Esophagus mucosa (tissue), 1 donor: ENCODE measurements at places on chromosomes 4 and X.

- no peak for ATAC-seq
Observed at GRCh38 chrX:81215685-81216084, 13.8 kb downstream of the SH3BGRL start.

- peak; percentile 98 for ATAC-seq
Observed at GRCh38 chrX:2690856-2691542, at the start of gene CD99. CD99 (plus strand) TSS chrX:2691295; CDS start chrX:2691361, 66 bp downstream.

GRCh38 chr4:83356899-83357661 lies 22.4 kb upstream of the HPSE start:
- peak; percentile 71 for ATAC-seq

DNA sequence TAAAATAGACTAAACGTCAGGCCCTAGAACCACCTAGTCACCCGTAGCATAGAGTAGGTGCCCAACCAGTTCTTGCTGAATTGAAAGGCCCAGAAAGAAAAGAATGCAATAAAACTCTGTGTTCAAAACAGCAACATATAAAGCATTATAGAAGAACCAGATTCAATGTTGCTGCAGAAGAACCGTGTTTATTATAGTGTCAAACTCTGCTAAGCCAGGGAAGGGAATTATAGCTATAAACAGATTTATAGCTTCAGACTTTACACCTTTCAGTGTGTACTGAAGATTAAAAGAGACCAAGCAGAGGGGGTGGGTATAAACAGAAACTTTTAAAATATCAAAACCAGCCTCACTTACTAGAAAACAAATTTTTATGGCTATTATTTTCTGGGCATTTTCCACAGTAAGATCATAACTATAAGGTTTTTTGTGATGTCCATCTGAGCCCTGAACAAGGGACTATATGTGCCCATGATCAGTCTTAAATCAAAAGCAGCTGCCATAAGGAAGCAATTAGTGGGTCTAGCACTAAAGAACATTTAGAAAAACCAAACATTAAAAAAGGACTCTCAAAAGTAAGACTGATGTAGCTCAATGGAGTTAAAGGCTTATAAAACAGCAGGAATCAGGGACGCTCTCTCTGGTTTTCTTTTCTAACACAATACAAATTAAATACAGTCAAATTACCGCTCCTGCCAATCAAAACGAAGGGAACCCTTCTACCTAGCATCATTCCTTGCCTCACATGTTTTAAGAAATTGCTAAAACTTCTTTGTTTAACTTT lies 219.7 kb upstream of the ETNPPL start:
- ATAC-seq: no peak

GRCh38 chr4:108596344-108596743 lies 24.0 kb upstream of the RPL34 start:
- ATAC-seq: no peak

GRCh38 chr4:154618708-154619315 lies 6.4 kb upstream of the FGG start:
- peak; percentile 54 for ATAC-seq

- ATAC-seq: no peak
Observed at GRCh38 chrX:149987613-149988012, 49.3 kb upstream of the EOLA2 start.

DNA sequence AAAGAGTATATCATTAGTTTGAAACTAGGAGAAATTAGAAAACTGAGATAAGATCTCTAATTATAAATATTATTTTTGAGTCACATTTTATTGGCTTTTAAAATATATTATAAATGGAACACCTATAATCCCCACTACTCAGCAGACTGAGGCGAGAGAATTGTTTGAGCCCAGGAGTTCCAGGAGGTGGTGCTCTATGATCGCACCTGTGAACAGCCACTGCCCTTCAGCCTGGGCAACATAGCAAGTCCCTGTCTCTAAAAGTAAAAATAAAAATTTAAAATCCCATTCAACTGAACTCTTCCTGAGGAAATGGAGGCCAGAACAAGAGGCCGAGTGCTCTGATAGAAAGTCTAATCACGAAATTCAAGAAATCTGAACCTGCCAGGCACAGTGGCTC lies 6.3 kb upstream of the C4orf36 start:
- ATAC-seq: no peak

- ATAC-seq: no peak
Observed at GRCh38 chr4:26317766-26318165, 3.0 kb upstream of the RBPJ start.

GRCh38 chr4:137360761-137361160 lies 171.5 kb downstream of the PCDH18 start:
- ATAC-seq: no peak

DNA sequence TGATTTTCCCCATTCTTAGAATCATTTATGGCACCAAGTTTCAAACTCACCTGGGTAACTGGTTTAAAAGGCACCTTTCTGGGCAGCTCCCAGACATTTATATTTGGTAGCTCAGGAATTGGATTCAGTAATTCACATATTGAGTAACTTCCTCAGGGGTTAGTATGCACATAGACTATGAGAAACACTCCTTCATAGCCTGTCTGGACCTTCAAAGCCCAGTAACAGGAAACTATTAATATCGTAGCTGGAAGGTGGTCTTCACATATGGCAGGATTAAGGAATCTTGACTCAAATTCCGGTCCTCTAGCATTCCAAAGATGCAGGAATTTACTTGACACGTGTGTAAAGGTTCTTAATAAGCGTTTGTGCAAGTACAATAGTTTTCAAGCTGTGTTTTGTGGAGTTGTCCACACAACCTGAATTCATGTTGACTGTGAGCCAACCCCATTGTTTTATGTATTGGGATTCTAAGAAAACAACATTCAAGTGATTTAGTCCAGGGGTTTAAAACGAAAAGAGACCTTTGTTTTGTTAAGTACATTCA lies 78.4 kb downstream of the PLS3 start:
- no peak for ATAC-seq

- ATAC-seq: no peak
Observed at GRCh38 chr4:120829113-120829831, 93.3 kb downstream of the PRDM5 start.

DNA sequence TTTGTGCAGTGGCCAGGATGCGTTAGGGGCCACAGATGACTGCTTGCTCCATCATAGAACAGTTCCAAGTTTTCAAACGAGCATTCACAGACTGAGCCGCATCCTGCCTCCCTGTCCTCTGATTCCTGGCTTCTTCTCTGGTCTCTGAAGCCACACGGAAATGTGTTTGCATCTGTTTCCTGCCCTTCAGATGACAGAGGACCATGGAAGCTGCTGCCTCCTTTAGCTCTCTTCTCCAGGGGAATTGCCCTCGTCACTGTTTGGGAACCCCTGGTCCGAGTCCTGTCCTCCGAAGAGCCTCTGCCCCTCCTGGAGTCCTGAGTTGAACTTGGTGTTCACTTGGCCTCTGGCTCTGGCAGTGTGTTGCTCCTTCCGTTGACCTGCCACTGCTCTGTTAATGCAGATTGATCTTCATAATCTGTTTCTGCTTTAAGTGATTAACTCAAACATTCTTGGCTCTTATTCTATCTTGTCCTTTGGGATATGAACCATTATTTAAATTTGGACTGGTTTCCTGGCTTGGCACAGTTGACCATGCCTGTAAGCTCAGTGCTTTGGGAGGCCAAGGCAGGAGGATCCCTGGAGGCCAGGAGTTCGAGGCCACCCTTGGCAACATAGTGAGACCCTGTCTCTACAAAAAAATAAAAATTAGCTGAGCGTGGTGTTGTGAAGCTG lies 96.0 kb downstream of the PTTG2 start:
- ATAC-seq: peak; percentile 15

DNA sequence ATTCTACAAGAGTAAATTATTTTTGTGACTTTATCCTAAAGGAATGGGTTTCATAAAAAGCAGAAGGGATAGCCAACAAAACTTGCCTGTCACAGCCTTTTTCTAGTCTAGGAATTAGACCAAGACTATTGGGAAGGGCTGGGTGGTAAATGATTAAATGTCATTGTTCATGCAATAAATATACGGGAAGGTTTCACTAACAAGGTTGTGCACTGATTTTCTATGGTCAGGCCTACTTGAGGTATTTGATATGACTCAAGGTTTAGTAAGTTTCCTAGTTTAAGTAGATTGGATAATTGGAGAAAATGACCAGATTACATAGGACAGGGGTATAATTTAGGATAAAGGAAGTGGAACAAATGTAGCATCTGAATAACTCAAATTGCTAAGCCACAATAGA lies 249.1 kb upstream of the BMP3 start:
- ATAC-seq: no peak

DNA sequence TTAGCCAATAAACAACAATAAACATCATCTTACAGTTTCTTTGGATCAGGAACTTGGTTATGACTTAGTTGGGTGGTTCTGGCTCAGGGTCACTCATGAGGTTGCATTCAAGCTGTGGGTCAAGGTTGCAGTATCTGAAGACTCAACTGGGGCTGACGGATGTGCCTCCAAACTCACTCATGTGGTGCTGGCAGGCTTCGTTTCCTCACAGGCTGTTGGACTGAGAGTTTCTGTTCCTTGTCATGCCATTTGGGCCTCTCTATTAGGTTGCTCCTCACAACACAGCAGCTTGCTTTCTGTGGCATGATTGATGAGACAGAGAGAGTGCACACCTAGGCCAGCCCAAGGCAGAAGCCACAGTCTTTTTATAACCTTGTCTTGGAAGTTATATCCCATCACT lies 20.7 kb downstream of the FRMPD3 start:
- ATAC-seq: no peak

DNA sequence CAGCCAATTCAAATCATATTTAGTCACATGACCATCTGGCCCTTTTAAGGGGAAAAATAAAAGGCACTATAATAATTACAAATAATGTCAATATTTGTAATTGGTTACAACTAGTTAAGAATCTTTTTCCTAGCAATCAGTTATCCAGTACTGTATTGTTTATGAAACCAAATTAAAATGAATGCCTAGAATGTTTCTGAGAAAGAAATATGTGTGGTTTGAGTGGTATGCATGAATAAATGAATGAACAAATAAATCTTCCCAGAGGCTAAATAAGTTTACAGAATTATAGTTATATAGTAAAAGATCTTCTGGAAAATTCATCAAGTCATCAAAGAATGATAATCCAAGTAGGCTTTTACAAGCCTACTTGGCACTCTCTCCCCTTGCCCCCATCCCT lies 55.8 kb upstream of the F8A3 start:
- ATAC-seq: no peak

DNA sequence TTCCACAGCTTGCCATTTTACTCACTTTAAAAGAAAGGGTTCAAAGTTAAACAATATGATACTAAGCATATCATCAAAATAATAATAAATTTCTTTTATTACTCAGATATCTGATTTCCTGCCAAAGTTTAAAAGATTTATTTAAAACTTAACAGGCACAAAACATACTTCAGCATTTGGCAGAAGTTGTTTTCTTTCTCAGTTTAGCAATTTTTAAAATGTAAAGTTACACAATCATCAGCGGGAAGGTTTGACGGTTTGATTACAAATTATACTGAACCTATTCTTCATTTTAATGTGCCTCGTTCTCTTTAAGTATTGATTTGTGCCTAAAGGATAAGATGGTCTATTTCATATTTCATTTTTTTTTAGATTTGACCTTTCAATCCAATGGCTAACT lies 227.2 kb downstream of the APBB2 start:
- ATAC-seq: no peak

GRCh38 chrX:100615005-100615404 lies 21.6 kb downstream of the TSPAN6 start:
- peak; percentile 55 for ATAC-seq

DNA sequence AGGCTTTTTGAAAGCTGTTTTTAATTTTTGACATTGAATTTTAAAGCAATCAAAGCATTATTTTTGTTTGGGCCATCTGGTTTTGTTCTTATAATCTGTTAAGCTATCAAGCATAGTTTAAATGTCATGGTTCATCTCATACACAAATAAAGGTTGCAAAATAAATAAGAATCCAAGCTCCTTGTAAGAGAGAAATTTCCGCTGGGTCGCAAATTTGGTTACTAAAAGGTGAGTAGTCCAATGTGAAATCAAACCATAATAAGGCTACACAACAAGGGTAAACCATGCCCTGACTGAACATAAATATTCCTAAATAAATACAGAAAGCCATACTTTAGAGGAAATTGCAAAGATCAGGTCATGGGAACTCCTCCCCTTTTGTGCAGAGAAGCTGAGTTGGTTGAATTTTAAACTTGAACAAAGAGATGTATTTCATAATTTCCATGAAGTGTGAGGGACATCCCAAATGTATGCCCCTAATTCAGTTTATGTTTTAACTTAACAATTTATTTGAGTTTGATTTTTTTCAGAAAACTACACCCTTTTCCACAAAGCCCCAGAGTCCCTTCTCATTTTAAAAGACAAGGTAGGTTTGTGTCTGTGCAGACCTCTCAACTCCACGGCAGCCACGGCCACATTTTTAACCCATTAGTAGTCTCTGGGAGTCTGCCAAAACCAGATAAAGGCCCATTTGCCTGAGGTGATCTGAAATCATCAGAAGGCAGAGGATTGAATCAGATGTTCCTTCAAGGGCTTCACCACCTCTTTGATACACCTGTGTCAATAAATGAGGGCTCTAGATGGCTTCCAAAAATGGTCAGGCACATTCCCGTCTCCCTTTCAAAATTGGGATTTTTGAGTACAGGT lies 85.2 kb downstream of the PLAC1 start:
- no peak for ATAC-seq

GRCh38 chrX:38117485-38117884 lies 103.2 kb downstream of the SRPX start:
- no peak for ATAC-seq

DNA sequence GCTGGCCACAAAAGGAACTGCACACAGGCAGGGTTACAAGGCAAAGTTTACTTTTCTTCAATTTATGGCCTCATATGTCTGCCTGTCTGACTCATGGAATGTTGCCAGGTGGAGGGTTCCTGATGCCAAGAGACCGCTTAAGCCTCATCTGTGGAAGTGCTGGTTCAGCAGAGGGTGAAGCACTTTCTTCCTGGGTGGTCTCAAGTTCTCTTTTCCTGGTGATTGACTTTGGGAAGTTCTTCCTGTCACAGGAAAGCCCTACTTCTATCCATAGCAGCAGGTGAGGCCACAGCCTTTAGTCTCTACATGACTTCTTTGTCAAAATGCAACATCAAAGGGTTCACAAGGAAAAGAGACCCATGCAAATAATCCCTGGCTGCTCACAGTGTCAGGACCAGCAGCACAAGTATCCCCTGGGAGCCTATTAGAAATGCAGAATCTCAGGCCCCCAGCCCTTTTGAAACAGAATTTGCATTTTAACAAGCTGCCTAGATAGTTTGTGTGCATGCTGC lies 81.4 kb upstream of the IGFBP7 start:
- ATAC-seq: no peak
